ENCODE measurements at places on chromosomes 5 and 9.

DNA sequence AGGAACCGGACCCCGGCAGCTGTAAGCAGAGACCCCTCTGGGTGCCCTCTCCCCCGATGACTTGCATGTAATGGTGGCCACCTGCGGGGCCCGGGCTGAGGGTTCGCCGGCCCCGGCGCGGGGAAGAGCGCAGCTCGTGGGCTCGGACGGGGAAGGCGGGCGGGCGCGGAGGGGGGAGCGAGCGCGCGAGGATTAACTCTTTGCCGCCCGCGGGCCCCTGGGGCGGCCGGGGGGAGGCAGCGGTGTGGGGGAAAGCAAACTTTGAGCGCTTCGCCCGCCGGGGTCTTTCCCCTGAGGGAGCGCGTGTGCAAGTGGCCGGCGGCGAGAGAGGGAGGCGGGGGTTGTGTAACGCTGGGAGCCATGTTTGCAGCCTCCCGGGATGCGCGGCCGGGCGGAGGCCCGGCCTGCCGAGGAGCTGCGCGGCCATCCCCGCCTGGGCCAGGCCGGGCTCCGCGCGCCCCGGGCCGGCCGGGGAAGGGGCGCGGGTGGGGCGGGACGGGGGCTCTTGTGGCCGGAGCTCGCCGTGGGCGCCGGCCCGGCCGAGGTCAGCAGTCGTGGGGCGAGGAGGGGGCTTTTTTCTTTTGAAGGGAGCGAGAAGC, 547 bp downstream of the ANP32B start:
- DNase-seq = no peak

- no peak for DNase-seq
These were observed 20.0 kb upstream of the CREBRF start for GRCh38 chr5:173035904-173036707.

DNA sequence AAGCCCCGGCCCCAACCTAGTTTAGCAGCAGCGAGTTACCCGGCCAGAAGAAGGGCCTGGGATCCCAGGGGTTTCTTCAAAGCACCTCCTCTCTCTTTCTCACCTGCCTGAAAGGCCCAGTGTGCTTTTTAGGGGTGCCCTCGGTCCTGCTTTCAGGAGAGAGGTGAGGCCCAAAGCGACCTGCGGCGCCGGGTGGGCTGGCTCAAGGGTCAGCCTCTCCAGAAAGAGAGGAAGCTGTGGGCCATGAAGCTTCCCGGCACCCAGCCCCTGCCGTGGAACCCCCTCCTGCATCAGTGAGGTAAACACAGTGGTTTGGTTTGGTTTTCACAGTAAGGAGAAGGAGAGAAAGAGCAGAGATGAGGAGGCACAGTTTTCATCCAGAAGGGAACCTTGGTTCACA, 4.3 kb downstream of the FOXB2 start:
- DNase-seq = no peak

DNA sequence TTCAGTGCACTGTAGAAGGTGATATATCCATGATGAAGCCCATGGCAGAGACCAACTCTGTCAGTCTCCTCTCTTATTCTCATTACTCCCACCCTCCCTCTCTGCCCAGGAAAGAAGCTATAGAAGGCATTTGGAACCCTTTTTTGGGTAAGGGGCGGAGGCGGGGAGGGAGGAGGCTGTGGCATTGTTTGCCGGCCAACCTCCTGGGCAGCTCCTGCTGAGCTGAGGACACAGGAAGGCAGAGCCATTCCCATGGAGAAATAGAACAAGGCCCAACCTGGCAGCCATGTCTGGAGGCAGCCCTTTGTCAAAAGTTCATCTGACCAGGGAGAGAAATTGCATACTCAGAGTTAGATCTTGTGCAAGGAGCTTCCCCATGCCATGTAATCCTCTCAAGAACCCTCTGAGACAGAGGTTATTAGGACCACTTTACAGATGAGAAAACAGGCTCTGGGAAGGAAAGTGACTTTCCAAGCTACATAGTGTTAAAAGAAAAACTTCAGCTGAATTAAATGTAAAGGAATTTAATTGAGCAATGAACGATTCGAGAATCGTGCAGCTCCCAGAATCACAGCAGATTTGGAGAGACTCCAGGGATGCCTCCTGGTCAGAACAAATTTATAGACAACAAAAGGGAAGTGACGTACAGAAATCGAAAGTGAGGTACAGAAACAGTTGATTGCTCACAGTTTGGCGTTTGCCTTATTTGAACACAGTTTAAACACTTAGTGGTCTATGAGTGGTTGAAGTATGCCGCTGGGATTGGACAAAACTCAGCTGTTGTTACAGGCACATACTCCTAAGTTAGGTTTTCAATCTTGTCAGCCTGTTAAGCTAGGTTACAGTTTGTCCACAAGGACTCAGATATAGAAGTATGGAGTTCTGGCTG, 158.6 kb downstream of the MELK start:
- no peak for DNase-seq

GRCh38 chr9:134991808-134992754, 74.4 kb upstream of the FCN1 start:
- DNase-seq = no peak

DNA sequence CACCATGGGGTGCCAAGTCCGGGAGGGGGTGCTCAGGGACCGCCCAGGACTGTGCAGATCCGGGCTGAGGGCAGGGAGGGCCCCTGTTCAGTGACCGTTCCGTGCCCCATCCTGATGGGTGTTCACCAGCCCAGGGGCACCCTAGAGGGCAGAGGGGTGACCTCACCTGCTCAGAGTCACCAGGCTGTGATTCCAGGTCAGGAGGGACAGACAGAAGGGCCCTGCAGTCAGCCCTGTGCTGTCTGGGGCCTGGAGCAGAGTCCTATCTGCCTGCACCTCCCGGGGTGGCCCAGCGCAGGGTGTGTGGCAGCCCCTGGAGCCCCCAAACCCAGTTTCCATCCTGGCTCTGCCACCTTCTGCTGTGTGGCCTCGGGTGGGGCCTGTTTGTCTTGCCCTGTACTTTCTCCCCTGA, 241.9 kb downstream of the PBX3 start:
- no peak for DNase-seq

DNA sequence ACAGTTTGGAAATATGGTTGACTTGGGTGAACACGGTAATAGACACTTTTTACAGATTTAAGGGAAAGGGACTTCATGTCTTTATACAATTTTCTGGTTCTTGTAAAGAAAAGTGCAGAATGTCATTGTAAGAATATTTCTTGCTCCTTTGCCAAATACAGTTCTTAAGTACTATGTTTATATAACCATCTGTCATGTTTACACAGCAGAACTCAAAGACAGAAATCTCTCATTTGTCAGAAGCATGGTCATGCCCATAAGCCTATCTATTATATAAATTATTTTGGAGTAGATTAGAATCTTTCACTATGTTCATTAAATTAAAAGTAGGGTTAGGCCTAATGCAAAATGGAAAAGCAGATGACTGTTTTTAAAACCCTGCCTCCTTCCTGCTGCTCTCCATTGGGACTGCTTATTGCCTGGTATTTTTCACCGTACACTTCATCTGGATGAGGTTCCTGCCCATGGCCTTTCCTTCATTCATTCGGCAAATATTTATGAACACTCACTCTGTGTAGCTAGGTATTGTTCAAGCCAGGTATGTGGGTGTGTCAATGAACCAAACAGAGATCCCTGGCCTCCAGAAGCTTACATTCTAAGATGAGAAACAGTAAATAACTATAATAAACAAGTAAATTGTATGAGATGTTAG, 558.1 kb downstream of the NR2F1-AS1 start:
- DNase-seq = no peak

GRCh38 chr5:96312383-96312782, 120.7 kb downstream of the PCSK1 start:
- DNase-seq = no peak

GRCh38 chr5:172721455-172722326, 49.3 kb downstream of the DUSP1 start:
- no peak for DNase-seq

- no peak for DNase-seq
These were observed 10.6 kb upstream of the PRLR start for GRCh38 chr5:35240892-35241291.

DNA sequence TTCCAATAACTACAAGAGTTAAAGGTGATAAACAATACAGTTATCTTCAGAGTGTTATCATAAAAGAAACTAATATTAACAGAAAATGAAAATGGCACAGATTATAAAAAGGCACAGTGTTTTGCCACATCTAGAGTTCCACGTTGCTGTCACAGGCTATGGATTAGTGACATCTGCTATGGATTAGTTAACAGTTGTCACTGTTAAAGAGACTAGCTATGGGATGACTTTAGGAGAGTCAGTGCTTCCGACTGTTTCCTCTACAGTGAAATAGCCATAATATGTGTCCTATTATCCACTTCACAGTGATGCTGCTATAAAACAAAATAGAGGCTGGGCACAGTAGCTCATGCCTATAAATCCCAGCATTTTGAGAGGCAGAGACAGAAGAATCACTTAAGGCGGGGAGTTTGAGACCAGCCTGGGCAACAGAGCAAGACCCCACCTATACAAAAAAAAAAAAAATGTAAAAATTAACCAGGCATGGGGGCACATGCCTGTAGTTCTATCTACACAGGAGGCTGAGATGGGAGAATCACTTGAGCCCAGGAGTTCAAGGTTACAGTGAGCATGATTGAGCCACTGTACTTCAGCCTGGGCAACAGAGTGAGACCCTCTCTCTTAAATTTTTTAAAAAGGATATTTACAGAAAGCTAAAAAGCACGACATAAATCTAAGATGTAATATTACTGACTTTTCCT, 19.7 kb downstream of the MAPKAP1 start:
- no peak for DNase-seq

- DNase-seq = no peak
These were observed 2.5 kb downstream of the PTPDC1 start for GRCh38 chr9:94086486-94087345.

DNA sequence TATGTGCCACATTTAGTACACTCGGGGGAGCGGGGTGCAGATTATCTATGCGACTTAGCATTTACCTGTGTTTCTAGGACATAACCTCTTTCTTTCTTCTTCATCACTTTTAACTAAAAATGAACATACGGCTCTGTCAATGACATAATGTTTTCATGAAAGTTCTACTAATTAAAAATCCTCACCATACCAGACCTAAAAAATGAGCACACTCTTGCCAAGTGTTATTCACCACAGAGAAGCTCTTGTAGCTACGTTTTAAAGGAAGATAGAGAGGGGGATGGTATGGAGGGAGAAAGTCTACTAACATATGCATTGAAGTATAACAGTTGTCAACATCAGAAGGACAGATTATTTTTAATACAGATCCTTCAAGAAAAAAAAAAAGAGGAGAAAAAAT, 1.6 kb downstream of the CDH10 start:
- DNase-seq = no peak

DNA sequence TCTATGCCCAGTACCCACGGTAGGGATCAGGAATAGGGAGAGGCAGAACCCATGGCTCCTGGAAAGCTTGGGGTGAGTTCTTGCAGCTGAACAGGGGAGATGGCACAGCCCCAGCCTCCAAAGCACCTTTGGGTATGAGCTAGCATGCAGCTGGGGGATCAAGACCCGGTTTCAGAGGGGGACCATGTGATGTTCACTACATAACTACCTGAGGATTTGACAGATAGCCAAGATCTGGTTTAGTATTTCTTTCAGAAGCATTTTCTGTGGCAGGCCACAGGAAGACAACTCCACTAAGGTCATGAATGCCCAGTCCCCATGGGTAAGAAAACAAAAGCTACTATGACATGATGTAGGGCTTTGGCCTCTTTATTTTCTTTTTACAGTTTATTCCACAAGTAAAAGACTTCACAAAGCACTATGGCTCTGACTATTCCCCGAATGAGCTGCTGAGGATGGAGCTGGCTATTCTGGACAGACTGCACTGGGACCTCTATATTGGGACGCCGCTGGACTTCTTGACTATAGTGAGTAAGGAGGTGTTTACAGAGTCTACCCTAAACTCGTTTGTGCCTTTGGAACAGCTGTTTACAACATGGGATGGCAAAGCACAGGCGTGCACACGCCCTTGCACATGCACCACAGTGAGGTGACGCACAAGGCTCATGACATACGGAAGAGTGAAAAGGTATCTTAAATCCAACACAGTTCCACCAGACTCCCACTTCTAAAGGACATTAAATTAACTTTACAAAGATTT, 3.4 kb downstream of the CCNI2 start:
- no peak for DNase-seq

DNA sequence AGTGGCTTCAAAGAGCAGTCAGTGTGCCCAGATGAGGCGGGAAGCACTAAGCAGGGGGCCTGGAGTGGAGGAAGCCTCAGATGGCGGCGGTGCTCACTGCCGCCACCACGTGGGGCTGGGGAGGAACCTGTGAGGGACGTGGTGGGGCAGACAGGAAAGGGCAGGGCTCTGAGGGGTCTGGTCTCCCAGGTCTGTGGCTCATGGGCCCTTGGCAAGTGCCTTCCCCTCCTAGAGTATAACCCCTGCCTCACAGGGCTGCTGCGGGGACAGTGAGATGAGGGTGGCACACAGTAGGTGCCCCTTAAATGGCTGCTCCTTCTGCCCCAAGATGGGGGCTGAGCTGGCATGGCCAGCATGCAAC, 26.6 kb downstream of the NR5A1 start:
- DNase-seq = peak; percentile 44

GRCh38 chr9:108224716-108225115, 631.1 kb downstream of the ACTL7B start:
- DNase-seq = no peak
